ENCODE measurements at places on chromosomes 3 and 15.

- no peak for DNase-seq
Measured at GRCh38 chr15:63054985-63055384, 12.4 kb downstream of the TPM1 start.

DNA sequence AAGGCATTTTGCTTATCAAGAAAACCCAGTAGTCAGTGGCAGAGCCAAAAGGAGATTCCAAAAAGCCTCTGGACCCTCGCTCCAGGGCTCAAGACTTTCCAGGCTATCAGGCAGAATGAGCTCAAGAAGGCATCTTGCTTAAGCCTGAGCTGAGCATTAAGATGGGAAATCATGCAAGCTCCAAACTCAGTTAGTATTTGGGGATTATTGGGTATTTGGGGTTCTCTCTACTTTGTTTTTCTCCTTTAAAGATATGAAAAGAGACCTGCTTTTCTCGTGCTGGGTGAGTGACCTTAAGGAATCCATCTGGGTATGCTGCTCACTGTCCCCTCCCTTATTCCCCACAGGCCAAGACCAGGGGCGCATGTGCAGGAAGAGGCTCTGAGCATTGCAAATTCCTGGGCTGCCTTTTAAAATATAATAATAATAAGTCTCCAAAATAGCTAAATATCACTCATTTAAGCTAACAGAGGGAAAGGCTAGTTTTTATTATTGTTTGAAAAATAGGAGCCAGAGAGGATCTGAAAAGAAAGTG, 75.4 kb upstream of the HACD2 start:
- DNase-seq: no peak

DNA sequence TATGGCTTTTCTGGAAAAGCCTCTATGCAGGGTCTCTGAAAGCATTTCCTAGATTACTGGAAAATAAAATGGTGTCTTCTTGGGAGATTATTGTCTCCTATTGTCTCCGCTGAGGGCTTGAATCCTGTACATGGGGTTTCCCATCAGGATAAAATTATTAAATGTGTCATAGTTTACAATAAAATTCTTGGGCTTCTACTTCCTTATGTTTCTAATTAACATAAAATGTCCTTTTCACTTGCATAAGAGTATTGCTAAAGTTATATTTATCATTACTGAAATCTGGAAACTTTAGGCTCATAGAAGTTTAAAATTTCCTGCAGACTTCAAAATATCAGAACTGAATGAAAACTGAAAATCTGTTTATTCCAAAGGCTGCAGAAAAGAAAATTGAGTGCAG, 595.5 kb upstream of the AGTR1 start:
- DNase-seq: no peak

- no peak for DNase-seq
Measured at GRCh38 chr3:79568938-79569337, 198.9 kb downstream of the ROBO1 start.

GRCh38 chr3:66998904-66999235, 763 bp downstream of the KBTBD8 start:
- no peak for DNase-seq

DNA sequence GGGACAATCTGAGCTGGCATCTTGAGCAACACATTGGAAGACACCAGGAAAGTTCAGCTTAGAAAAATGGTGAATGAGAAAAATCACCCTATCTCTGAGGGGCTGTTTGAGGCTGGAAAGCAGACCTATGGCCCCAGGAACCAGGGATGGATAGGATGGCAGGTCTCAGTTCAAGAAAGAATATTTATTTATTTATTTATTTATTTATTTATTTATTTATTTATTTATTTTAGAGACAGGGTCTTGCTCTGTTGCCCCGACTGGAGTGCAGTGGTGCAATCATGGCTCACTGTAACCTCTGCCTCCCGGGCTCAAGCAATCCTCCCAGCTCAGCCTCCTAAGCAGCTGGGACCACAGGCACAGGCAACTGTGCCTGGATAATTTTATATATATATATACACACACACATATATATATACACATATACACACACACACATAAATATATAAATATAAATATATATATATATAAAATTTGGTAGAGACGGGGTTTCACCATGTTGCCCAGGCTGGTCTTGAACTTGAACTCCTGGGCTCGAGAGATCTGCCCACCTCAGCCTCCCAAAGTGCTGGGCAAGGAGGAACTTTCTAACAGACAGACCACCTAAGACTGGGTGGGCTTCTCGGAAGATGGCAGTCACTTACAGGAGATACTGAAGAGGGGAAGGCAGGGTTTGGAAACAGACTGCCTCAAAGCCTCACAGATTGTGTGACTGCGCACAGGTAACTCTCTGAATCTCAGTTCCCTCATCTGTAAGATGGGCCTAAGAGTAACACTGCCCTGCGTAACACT, 29.7 kb downstream of the CCDC13 start:
- no peak for DNase-seq

DNA sequence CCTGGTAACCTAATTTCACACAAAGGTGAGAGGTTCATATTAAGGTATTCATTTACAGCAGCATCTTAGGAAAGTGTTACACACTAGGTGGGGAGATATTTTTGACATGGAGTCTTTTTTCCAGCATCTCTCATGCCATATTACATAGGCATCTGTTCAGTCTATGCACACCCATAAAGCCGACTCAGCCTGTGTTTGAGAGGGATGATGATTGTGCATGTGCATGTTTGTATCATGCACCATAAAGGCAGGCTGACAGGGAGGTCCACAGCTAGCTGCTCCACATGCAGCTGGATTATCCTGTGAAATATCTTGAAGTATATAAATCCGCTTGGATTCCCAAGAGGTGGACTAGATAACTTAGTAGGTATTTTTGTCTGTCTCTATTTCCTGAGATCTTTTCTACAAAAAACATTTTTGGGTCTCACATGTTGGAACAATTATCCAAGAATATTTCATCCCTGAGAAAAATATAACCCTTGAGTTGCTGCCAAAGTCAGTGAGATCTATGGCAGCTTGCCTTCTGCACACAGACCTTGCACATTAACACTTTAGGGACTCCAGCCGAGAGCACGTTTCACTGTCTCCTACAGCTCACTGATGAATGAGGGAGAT, 288.4 kb upstream of the DPH6 start:
- no peak for DNase-seq

GRCh38 chr3:126888186-126888760, 94.6 kb upstream of the PLXNA1 start:
- DNase-seq: no peak

- no peak for DNase-seq
Measured at GRCh38 chr15:58490086-58490887, 58.5 kb downstream of the LIPC start.

All from AG08396 (cell line).